ENCODE measurements at places on chromosomes 5 and 9.

DNA sequence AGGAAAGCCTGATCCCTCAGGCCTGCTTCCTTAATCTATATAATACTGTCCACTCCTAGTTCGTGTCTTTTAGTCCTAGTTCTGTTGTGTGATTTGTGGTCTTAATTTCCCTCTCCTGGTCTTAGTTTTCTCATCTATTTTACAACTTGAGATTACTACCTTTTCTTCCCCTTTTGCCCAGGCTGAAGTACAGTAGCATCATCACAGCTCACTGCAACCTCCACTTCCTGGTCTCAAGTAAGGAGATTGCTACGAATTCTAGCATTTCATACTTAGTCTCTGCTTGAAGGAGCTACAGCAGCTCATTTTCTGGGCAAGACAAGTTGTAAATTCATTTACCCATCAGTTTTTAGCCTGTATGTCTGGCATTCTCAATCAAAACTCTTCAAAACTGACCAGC, 5.5 kb downstream of the TRIM32 start:
- DNase-seq = no peak

GRCh38 chr9:16139774-16140173, 586.9 kb downstream of the CCDC171 start:
- no peak for DNase-seq

- no peak for DNase-seq
These were observed 54.6 kb upstream of the MAP3K1 start for GRCh38 chr5:56760723-56761122.

- DNase-seq = peak; percentile 43
These were observed 61.2 kb upstream of the JAK2 start for GRCh38 chr9:4923580-4924544.

- DNase-seq = no peak
These were observed 397.6 kb downstream of the RASEF start for GRCh38 chr9:82665324-82665723.

- no peak for DNase-seq
These were observed 29.1 kb downstream of the FOCAD start for GRCh38 chr9:20713172-20713571.

GRCh38 chr9:114070188-114071103, 7.7 kb downstream of the AMBP start:
- DNase-seq = no peak

GRCh38 chr5:104573949-104574709, 1011.5 kb upstream of the NUDT12 start:
- DNase-seq = no peak

GRCh38 chr5:103446813-103447212, 115.8 kb downstream of the NUDT12 start:
- DNase-seq = no peak

DNA sequence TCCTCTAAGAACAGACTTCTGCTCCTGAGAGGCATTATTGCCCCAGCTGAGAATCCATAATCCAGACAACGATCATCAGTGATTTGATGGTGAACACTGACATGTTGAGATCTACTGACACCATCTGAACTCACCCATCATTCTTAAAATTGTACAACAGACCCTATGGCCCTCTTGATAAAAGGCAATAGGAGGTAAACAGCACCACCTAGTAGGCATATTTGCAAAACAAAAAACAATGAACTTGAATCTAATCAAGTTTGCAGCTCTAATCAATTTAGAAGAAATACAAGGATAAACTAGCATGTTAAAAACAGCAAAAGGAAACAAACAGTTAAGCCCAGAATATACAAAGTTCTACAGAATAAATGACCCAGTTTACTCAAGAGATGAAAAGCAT, 89.6 kb downstream of the SFXN1 start:
- no peak for DNase-seq

DNA sequence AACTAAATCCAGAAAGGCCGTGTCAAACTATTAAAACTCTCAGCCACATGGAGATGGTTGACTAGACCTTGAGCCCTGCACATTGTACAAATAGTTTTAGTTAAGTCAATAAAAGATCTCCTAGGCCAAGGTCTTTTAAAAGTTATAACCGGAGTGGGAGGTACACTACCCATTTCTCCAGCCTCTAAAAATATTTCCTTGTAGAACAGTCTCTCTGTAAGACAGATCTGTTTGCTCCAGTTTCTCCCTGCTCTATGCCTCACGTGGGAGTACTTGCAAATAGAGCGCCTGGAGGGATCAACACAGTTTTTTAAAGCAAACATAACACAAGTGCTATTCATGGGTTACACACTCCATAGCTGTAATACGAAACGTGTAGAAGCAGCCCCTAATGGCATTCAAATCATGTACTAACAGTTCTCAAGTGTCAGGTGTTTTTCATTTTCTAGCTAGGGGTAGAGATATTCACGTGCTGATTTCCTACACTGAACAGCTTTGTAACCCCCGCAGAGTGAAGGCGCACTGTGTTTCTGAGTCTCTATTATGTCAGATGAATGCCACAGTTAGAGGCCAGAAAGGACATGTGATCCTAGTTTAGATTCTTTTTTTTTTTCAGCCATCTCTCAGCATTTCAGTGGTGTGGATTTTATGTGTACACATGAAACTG, 703.4 kb upstream of the GRAMD2B start:
- DNase-seq = peak; percentile 19

DNA sequence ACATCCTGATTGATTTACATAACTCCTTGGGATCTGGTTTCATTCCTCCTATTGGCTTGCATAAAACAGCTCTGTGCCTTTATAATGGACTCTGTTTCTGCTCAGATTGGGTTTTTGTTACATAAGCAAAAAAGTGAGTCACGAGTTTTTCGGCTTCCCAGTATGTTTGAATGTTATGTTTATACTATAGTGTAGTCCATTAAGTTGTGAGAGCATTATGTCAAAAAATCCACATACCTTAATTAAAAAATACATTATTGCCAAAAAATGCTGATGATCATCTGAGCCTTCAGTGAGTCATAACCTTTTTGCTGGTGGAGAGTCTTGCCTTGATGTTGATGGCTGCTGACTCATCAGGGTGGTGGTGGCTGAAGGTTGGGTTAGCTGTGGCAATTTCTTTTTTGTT, 144.6 kb downstream of the CCDC171 start:
- peak; percentile 84 for DNase-seq

DNA sequence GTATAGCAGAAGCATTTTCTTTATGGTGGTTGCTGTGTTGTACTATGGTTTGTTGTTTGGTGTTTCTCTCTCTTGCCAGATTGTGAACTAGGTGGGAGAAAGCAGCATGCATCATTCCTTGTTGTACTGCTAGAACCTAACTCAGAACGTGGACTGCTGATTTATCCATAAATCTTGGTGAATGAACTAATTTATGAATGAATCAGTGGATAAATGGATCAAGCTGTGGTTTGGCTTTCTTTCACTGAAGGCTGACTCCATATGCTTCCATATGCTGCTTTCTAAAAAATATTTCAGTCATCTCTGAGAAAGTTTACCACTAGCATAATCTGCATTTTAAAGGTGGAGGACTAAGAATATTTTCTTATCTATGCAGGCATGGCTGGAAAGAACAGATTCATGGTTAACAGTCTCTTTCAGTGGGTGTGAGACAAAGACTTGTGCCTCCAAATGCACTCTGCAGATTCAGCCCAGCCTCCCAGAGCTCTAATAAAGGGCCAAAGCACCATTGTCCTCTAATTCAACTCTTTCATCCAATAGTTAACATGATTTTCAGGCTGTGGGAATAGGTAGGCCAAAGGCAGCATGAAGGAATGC, 237.7 kb downstream of the SH3GL2 start:
- no peak for DNase-seq

DNA sequence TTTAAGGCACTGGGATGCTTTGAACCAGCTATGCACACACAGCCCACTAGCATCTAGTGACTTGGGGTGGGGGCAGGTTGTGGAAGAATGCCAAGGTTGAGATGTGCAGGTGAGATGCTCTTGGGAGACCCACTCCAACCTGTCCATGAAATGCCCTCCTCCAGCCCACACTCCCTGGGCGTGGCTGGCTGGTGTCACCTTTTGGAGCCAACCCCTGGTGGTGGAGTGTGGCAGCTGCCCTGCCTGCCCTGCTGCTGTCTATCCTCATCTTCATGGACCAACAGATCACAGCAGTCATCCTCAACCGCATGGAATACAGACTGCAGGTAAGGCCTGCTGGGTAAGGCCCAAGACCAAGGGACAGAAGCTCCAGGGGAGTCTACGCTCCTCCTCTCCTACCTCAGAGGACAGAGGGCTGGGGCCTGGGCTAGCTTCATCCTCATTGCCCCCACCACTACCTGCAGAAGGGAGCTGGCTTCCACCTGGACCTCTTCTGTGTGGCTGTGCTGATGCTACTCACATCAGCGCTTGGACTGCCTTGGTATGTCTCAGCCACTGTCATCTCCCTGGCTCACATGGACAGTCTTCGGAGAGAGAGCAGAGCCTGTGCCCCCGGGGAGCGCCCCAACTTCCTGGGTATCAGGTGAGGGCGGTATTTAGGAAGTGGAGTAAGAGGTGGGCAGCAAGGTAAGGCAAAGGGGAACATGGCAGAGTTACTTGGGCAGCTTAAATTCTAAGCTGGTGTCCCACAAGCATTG, 7.4 kb downstream of the SLC4A9 start:
- no peak for DNase-seq

DNA sequence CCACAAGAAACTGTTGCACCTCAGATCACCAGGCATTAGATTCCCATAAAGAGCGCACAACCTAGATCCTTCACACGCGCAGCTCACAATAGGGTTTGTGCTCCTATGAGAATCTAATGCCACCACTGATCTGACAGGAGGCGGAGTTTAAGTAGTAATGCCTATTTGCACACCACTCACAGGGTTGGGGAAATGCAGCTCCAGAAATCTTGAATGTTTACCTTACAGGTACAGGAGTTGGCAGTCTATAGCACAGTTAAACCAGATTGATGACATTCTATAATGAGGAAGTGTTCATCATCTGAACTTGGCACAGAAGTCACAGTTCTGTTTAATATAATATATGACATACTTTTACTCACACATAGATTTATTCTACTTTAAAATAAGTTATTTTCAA, 732.2 kb upstream of the ZNF608 start:
- DNase-seq = no peak

GRCh38 chr9:110954822-110955291, 83.4 kb downstream of the LPAR1 start:
- DNase-seq = peak; percentile 56

All from iris pigment epithelial cell (primary cell).